ENCODE measurements at places on chromosomes 6 and 20. TPM values are rescaled to one million over a fixed set of nuclear protein-coding genes. Genes with fewer than 3 reads are reported as not detected.

CCM2L gene
- 0.62 TPM for total RNA-seq

GSTA3 gene
- total RNA-seq = not detected

ELOVL2 gene
- total RNA-seq = 9.1 TPM

PPP1R16B gene
- 0.12 TPM for total RNA-seq

FGD2 gene
- total RNA-seq = not detected

PLCB1 gene
- 0.54 TPM for total RNA-seq

CLVS2 gene
- 0.07 TPM for total RNA-seq

LRRN4 gene
- not detected for total RNA-seq

TMEM244 gene
- not detected for total RNA-seq

ZNF165 gene
- 0.93 TPM for total RNA-seq

METTL24 gene
- total RNA-seq = not detected

TENT5A gene
- total RNA-seq = 1.0 TPM

RIMS4 gene
- 1.9 TPM for total RNA-seq

SCGN gene
- 0.23 TPM for total RNA-seq

FNDC1 gene
- total RNA-seq = 0.21 TPM

SEMG1 gene
- not detected for total RNA-seq

TAF11 gene
- total RNA-seq = 19.3 TPM

FOXS1 gene
- total RNA-seq = 1.6 TPM

TBX18 gene
- 19.0 TPM for total RNA-seq

GINS1 gene
- 31.2 TPM for total RNA-seq

MCCD1 gene
- total RNA-seq = not detected

ELOVL5 gene
- 67.7 TPM for total RNA-seq

CAGE1 gene
- not detected for total RNA-seq

PAK5 gene
- not detected for total RNA-seq

ZNF76 gene
- 10.1 TPM for total RNA-seq

SOBP gene
- 1.2 TPM for total RNA-seq

SRMS gene
- not detected for total RNA-seq

CYP39A1 gene
- total RNA-seq = 0.09 TPM

MAP1LC3A gene
- 25.9 TPM for total RNA-seq

PRRT1 gene
- total RNA-seq = 0.95 TPM

PLG gene
- total RNA-seq = not detected

HLA-DQA1 gene
- total RNA-seq = not detected

ZBP1 gene
- total RNA-seq = 0.06 TPM

TCP11 gene
- not detected for total RNA-seq

PPP1R14C gene
- total RNA-seq = 1.4 TPM

BLOC1S5 gene
- 10.3 TPM for total RNA-seq

OTOR gene
- total RNA-seq = not detected

MLIP gene
- total RNA-seq = not detected

DZANK1 gene
- 2.8 TPM for total RNA-seq

GABRR1 gene
- total RNA-seq = not detected

SLC22A2 gene
- total RNA-seq = not detected

POM121L2 gene
- total RNA-seq = not detected

CCN6 gene
- not detected for total RNA-seq

SIRPD gene
- not detected for total RNA-seq

ADGRF4 gene
- total RNA-seq = 8.1 TPM

TMEM63B gene
- total RNA-seq = 16.0 TPM

AKAP12 gene
- 117 TPM for total RNA-seq

MRPL18 gene
- 95.6 TPM for total RNA-seq

TOMM6 gene
- total RNA-seq = 309 TPM
